Stimulated activated CD4-positive, alpha-beta T cell treated with anti-CD3 and anti-CD28 coated beads, Interleukin-1b, Interleukin-23, amount 100 ng/mL, for 1 hour (primary cell): ENCODE measurements at places on chromosomes 5 and 9.

- DNase-seq = no peak
Measured at GRCh38 chr9:14251154-14252071, 62.5 kb downstream of the NFIB start.

DNA sequence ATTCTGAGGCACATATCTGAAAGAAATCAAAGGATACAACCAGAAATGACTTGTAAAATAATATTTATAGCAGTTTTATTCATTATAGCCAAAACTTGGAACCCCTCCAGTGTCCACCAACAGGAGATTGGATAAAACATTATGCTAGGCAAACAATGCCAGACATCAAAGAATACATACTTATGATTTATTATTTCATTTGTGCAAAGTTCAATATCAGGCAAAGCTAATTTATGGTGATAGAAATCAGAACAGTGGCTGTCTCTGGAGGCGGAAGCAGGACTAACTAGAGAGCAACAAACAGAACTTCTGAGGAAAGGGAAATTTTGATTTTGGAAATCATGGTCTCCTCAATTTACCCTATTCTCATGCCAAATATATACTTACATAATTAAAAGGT lies 193.1 kb downstream of the ICE1 start:
- DNase-seq = no peak

DNA sequence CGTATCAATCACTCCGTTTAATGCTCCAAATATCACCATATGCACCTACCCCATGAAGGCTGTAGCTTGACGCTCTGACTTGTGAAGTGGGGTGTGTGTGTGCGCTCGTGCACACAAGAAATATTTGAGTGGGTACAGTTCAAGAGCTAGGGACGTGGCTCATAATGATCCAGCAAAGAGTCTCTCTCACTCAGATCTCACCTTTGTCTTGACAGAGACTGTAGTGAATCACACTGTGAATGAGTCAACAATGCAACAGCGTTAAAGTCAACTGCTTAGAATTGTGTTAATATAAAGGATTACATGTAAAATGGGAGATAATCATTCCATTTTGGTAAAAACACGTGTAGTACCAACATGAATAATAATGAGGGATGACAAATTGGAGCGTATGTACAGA lies 119.4 kb downstream of the MED27 start:
- no peak for DNase-seq

GRCh38 chr5:151709109-151709735 lies 22.5 kb upstream of the SPARC start:
- no peak for DNase-seq

GRCh38 chr5:178474562-178475184 lies 115.5 kb downstream of the COL23A1 start:
- DNase-seq = no peak

- DNase-seq = no peak
Measured at GRCh38 chr5:111043712-111044506, 27.6 kb upstream of the TSLP start.

GRCh38 chr5:148620091-148620490 lies 34.2 kb downstream of the HTR4 start:
- no peak for DNase-seq

DNA sequence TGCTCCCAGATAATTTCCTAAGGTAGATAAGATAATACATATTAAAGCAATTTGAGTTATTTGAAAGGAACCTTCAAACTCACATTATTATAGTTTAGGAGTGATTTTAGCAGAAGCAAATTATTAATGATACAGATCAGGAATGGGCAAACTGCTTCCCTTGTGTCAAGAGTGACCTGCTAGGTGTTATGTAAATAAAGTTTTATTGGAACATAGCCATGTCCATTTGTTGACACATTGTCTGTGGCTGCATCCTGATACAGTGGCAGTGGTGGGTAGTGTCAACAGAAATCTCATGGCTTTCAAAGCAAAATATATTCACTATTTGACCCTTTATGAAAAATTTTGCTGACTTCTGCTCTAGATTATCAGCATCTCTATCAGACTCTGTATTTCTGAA lies 11.4 kb upstream of the BASP1 start:
- no peak for DNase-seq

GRCh38 chr5:38758774-38759600 lies 86.8 kb upstream of the OSMR start:
- no peak for DNase-seq

- DNase-seq = no peak
Measured at GRCh38 chr5:81363093-81363871, 30.7 kb downstream of the ACOT12 start.

DNA sequence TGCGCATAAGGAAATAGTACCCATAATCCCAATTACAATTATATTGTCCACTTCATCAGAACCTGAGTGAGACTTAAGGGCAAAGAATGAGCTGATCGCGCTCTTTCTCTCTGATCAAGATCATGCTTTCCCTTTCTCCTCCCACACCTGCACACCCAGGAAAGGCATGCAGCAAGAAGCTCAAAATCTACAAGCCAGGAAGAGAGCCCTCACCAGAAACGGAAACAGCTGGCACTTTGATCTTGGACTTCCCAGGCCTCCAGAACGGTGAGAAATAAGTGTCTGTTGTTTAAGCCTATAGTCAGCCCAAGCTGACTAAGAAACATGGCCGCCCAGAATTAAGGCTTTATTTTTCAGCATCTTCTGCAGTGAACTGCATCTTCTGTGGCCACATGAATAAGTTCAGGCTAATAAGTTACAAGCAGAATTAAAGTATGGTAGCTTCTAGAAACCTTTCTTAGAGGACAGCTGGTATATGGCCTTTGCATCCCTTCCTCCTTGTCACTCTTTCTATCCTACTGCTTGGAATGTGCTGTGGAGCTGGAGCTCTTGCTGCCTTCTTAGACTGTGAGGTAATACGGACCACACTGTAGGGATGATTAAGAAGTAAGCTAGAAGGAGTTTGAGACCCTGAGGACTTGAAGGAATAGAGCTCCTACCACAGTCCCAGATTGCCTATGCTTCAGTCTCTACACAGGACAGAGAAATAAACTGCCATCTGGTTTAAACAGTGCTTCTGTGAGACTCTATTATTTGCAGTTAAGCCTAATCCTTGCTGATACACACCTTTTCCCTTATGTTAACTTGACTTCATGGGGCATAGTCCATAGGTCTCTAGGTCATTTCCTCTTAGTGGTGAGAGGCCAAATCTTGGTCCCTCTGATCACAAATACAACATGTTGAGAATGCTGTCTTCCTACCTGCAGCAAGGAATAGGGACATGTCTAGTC lies 17.2 kb downstream of the OR2S2 start:
- no peak for DNase-seq

GRCh38 chr9:99026956-99027298 lies 78.0 kb upstream of the TGFBR1 start:
- DNase-seq = no peak

DNA sequence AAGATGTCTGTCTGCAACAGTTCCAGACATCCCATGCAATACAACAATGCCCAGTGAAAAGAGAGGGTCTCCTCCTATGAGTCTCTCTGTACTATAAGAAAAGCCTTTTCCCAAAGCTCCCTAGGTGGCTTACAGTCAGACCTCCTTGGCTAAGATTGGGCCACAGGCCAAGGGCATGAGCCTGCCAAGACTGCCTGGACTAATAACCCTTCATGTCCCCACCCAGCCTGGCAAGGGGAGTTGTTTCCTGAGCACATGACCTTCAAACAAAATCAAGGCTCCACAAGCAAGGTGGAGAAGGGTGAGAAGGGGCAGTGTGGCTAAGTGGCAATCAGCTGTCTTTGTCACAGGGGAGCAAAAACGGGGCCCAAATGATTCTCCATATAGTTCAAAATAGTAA lies 75.6 kb upstream of the ZSWIM6 start:
- no peak for DNase-seq

GRCh38 chr9:129496473-129497004 lies 124.4 kb downstream of the C9orf50 start:
- DNase-seq = peak; percentile 58

- DNase-seq = no peak
Measured at GRCh38 chr5:2201832-2202231, 319.1 kb upstream of the IRX4 start.

GRCh38 chr5:4185127-4185526 lies 589.5 kb downstream of the IRX1 start:
- no peak for DNase-seq

- DNase-seq = no peak
Measured at GRCh38 chr9:87867391-87867790, 15.3 kb upstream of the SPATA31E1 start.

DNA sequence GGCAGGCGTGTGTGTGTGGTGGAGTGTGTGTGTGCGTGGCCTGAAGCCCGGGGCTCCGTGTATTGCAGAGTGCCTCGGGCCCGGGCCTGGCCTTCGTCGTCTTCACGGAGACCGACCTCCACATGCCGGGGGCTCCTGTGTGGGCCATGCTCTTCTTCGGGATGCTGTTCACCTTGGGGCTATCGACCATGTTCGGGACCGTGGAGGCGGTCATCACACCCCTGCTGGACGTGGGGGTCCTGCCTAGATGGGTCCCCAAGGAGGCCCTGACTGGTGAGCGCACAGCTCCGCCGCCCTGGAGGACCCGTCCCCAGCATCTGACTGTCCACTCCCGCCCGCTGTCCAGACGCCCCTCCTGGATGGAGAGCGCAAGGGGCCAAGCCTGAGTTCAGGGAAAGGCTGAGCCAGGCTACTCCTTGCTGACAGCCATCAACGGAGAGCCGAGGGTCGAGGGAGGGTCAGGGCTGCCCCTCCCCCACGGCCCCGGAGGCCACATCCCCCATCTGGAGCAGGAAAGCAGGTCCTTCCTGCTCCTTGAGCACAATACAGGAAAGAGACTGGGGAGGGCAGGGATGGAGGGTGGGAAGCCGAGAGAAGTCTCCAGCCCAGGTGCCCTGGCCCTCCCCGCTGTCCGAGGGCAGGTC lies 18.4 kb downstream of the SLC6A18 start:
- no peak for DNase-seq

DNA sequence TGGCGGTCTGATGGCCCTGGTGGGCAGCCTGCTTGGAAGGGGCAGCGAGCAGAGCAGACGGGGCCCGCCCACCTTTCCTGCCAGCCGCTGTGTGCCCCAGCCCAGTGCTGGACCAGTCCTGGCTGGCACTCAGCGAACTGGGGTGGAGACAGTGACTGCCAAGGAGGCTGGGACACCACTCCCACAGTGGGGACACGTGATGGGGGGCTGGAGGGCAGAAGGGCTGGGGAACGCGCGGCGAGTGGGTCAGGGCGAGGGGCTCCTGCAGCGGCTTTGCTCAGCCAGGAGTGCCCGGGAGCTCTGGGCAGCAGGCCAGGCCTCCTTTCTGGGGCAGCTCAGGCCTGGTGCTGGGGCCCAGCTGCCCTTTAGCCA lies 19.5 kb downstream of the NCS1 start:
- DNase-seq = no peak

- DNase-seq = no peak
Measured at GRCh38 chr5:151751091-151751490, 7.3 kb downstream of the ATOX1 start.

DNA sequence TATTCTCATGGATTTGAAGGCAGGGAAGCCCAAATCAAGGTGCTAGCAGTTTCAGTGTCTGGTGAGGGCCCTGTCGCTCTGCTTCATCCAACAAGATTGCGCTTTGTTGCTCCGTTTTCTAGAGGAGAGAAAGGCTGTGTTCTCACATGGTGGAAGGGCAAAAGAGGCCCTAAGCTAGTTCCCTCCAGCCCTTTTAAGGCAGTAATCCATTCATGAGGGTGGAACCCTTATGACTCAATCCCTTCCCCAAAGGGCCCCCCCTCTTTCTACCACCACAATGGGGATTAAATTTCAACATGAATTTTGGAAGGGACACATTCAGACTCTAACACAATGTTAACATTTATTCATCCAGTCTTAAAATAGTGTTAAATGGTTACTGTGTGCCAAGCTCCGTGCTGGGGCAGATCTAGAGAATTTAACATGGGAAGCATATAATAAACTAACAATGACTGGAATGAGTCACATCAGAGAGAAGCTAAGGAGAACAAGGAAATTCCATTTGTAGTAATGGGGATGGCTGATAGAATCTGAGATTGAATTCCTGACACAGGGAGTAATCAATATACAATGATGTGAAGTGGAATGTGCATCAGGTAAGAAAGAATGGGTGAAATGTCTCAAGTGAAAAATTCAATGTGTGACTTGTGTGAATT lies 382.8 kb upstream of the ZNF608 start:
- no peak for DNase-seq

- DNase-seq = no peak
Measured at GRCh38 chr9:97811533-97812246, 41.3 kb upstream of the FOXE1 start.

GRCh38 chr9:114588210-114588609 lies 641 bp downstream of the ATP6V1G1 start:
- DNase-seq = no peak

DNA sequence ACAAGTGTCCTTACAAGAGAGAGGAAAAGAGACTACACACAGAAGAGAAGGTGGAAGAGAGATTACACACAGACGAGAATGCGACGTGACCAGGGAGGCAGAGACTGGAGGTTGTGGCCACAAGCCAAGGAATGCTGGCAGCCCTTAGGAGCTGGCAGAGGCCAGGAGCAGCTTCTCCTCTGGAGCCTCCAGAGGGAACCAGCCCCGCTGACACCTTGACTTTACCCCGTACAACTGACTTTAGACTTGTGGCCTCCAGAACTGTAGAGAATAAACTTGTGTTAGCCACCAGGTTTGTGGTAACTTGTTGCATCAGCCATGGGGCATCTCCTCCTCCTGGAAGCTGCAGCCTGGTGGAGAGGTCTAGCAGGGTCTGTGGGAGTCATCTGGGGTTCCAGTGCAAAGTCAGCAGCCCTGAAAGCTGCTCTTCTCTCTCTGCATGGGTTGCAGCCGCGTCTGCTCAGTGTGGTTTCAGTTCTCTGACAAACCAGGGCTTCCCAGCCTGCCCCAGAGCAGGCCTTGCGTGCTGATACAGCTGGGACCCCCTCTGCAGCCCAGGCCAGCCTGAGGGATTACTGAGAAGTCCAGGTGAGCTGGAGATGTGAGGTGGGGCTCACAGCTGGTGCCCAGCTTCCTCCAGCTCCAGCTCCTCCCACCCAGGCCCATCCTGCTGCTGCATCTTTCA lies 30.8 kb upstream of the CNOT6 start:
- no peak for DNase-seq

GRCh38 chr9:105151686-105151995 lies 92.8 kb upstream of the SLC44A1 start:
- DNase-seq = no peak

GRCh38 chr5:171750311-171750788 lies 35.3 kb upstream of the SMIM23 start:
- DNase-seq = no peak

- no peak for DNase-seq
Measured at GRCh38 chr5:78534148-78534904, 114.2 kb downstream of the LHFPL2 start.

DNA sequence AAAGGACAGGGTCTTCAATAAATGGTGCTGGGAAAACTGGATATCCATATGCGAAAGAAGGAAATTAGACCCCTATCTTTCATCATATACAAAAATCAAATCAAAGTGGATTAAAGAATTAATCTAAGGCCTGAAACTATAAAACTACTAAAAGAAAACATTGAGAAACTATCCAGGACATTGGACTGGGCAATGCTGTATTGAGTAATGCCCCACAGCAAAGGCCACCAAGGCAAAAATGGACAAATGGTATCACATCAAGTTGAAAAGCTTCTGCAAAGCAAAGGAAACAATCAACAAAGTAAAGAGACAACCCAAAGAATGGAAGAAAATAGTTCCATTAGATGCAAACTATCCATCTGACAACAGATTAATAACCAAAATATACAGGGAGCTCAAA lies 72.3 kb downstream of the STRBP start:
- DNase-seq = no peak
